Adrenal gland (tissue), 19 donors: ENCODE measurements at places on chromosomes 1 and 21. TPM values are rescaled to one million over a fixed set of nuclear protein-coding genes. Genes with fewer than 3 reads are reported as not detected.

The FNDC10 gene
- 32.0 TPM for total RNA-seq

The SEMA6C gene
- 1.8 TPM for total RNA-seq

The TFF2 gene
- total RNA-seq = not detected

The ILDR2 gene
- total RNA-seq = 0.17 TPM

The ADAM30 gene
- not detected for total RNA-seq

The PLPPR5 gene
- not detected for total RNA-seq

The DDR2 gene
- total RNA-seq = 214 TPM

The HSPG2 gene
- total RNA-seq = 232 TPM

The FMO1 gene
- 7.4 TPM for total RNA-seq

The CDCA8 gene
- 1.1 TPM for total RNA-seq

The OR6K3 gene
- total RNA-seq = not detected

The GNG4 gene
- 3.4 TPM for total RNA-seq

The ATPAF1 gene
- 131 TPM for total RNA-seq

The PALMD gene
- total RNA-seq = 111 TPM

The TRIM17 gene
- not detected for total RNA-seq

The C21orf58 gene
- 4.3 TPM for total RNA-seq

The PTAFR gene
- total RNA-seq = 6.6 TPM

The SLAMF9 gene
- not detected for total RNA-seq

The TDRD5 gene
- total RNA-seq = 0.39 TPM

The ITLN2 gene
- not detected for total RNA-seq

The CDA gene
- 1.2 TPM for total RNA-seq

The TNFSF4 gene
- 2.3 TPM for total RNA-seq

The TNFRSF14 gene
- total RNA-seq = 55.2 TPM

The PSMG1 gene
- total RNA-seq = 36.1 TPM

The KRTAP19-4 gene
- total RNA-seq = not detected

The LRRC7 gene
- total RNA-seq = under 0.01 TPM

The GCSAML gene
- not detected for total RNA-seq

The TTLL7 gene
- 6.3 TPM for total RNA-seq

The MYOG gene
- total RNA-seq = 0.11 TPM

The HPCA gene
- total RNA-seq = not detected

The OR2L2 gene
- not detected for total RNA-seq

The SORT1 gene
- total RNA-seq = 51.9 TPM

The PRAMEF13 gene
- not detected for total RNA-seq

The FAM78B gene
- total RNA-seq = 1.2 TPM

The C1orf226 gene
- 3.4 TPM for total RNA-seq

The CSMD2 gene
- 1.1 TPM for total RNA-seq

The MIXL1 gene
- total RNA-seq = not detected

The RGS13 gene
- not detected for total RNA-seq

The SSX2IP gene
- total RNA-seq = 3.9 TPM

The OR2T35 gene
- total RNA-seq = not detected

The PIGR gene
- total RNA-seq = 0.44 TPM

The VHLL gene
- not detected for total RNA-seq

The GSTM5 gene
- 1.9 TPM for total RNA-seq

The TNFRSF9 gene
- 0.06 TPM for total RNA-seq

The RNU1-1 gene
- total RNA-seq = 5,330 TPM

The ANKRD35 gene
- total RNA-seq = not detected

The ERRFI1 gene
- total RNA-seq = 30.5 TPM
